ENCODE measurements at places on chromosomes 2 and 18. TPM values are rescaled to one million over a fixed set of nuclear protein-coding genes. Genes with fewer than 3 reads are reported as not detected.

- peaks cover 13% of the 10 kb centered on the region for H3K4me1 ChIP-seq
- peak overlapping the region; percentile 45 for H3K27ac ChIP-seq
- H3K27me3 ChIP-seq, result no peaks in the 10 kb centered on the region
- DNase-seq, result no peak
- no peak overlapping the region for H3K4me3 ChIP-seq
Measured at GRCh38 chr18:44887227-44887631, 206.5 kb downstream of the SETBP1 start.

GRCh38 chr2:218180467-218181114 lies 13.8 kb upstream of the CXCR1 start:
- no peak overlapping the region for H3K4me3 ChIP-seq
- H3K4me1 ChIP-seq, result no peaks in the 10 kb centered on the region
- H3K27me3 ChIP-seq, result peaks cover 2% of the 10 kb centered on the region
- H3K27ac ChIP-seq, result no peak overlapping the region
- peaks cover 5% of the 10 kb centered on the region for H3K36me3 ChIP-seq

GRCh38 chr18:79123948-79124347 lies 54.8 kb downstream of the ATP9B start:
- no peak for DNase-seq
- H3K36me3 ChIP-seq, result peaks cover 4% of the 10 kb centered on the region

DNA sequence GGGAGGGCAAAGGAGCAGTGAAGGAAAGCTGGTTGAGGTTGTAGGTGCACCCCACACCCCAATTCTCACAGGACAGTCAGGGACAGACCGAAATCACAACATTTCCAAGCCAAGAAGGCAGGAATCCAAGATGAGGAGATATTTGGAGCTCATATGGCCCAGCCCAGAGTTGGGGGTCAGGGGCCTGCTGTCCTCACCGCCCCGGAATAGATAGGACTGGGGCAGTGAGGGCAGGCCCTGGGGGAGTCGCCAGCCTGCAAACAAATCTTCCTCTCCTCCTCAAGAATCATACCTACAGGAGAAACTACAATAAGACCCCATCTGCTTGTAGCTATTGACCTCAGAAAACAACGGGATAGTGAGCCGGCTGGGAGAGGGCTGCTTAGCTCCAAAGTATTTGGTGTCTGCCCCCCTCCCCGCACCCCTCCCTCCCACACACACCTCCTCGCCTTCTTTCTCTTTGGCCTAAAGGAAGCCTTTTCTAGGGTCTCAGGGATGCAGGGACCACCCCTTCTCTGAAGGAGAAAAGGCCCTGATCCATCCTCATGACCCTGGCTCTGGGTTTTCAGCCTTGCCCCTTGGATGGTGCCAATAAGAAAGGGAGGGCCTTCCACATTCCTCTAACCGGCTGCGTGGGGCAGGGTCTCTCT lies 3.8 kb downstream of the EN1 start:
- no peak overlapping the region for H3K27ac ChIP-seq
- H3K4me1 ChIP-seq, result peaks cover 4% of the 10 kb centered on the region
- no peak overlapping the region for H3K4me3 ChIP-seq

GRCh38 chr2:122203523-122203922 lies 448.1 kb downstream of the TSN start:
- peaks cover 11% of the 10 kb centered on the region for H3K4me1 ChIP-seq
- no peak for DNase-seq
- no peaks in the 10 kb centered on the region for H3K36me3 ChIP-seq
- no peak overlapping the region for H3K4me3 ChIP-seq
- peaks cover 2% of the 10 kb centered on the region for H3K27me3 ChIP-seq

DNA sequence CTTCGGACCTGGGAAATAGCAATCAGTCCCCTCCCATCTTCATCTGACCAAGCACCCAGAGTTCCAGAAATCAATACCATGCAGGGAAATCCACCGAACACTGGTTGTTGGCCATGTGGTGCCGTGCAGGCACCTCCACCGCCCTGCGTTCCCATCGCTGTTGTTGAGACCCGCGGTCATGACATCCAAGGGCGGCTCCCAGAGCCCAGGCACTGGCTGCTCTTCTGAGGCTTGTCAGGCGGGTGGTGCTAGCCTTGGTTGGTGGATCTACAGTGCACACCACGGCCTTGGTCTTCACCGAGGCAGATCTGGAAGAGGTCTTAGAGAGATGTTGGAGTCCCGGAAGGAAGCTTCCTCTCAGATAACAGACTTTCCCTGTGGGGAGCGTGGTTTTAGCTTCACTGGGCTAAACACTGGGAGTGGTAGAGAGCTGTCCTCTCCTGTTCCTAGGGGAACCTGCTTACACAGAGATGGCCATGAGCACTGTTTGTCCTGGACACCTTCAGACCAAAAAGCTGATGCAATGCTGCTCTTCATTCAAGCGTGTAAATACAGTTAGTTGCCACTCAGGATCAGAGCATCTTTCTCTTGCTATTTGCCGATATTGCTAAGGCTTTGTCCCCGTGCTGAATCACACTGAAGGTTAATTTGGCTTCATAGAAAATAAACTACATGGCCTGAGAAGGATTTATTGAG lies 58.3 kb downstream of the SMIM21 start:
- no peak for DNase-seq
- no peaks in the 10 kb centered on the region for H3K27me3 ChIP-seq
- no peaks in the 10 kb centered on the region for H3K36me3 ChIP-seq
- H3K4me3 ChIP-seq, result no peak overlapping the region
- no peaks in the 10 kb centered on the region for H3K4me1 ChIP-seq
- H3K27ac ChIP-seq, result no peak overlapping the region

GRCh38 chr18:1846640-1847039 lies 724.7 kb downstream of the METTL4 start:
- H3K4me3 ChIP-seq, result no peak overlapping the region
- no peak for DNase-seq
- no peaks in the 10 kb centered on the region for H3K4me1 ChIP-seq

DNA sequence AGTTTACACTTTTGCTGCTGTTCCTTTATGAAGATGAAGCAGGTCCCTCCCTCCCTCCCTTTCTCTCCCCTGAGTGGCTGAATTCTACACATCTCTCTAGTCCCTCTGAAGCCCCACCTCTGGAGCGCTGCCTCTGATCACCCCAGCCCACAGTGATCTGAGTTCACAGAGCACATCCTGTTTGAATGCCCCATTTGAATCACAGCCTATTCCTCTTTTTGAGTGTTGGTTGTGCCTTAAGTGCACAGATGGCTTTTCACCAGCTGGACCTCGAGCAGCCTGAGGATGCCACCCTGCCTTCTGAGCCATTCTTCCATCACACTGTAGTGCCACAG lies 87.1 kb downstream of the ITGB1BP1 start:
- peaks cover 8% of the 10 kb centered on the region for H3K36me3 ChIP-seq
- no peak overlapping the region for H3K4me3 ChIP-seq
- DNase-seq, result no peak
- peaks cover 6% of the 10 kb centered on the region for H3K4me1 ChIP-seq

DNA sequence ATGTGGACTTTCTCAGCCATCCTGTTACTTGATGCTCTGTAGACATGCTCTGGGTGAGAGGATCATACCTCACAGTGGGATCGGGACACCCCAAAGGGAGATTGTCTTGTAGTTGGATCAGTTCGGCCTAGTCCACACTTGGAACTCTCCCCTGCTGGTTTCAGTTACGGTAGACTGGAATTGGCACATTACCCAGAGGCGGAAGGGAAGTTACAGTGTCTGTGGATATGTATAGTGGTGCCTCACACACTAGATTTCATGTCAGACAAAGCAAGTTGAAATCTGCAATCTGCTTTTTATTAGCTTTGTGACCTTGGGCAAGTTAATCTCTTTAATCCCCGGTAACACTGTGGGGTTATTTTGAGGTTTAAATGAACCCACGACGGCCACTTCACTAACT lies 16.2 kb upstream of the CTAGE1 start:
- DNase-seq, result no peak
- H3K27ac ChIP-seq, result no peak overlapping the region
- H3K4me3 ChIP-seq, result no peak overlapping the region
- H3K36me3 ChIP-seq, result no peaks in the 10 kb centered on the region
- peaks cover 4% of the 10 kb centered on the region for H3K27me3 ChIP-seq
- H3K4me1 ChIP-seq, result peaks cover 2% of the 10 kb centered on the region

GRCh38 chr2:162520959-162521358 lies 177.0 kb downstream of the GCA start:
- H3K4me3 ChIP-seq, result no peak overlapping the region
- peaks cover 5% of the 10 kb centered on the region for H3K36me3 ChIP-seq
- DNase-seq, result no peak
- H3K27ac ChIP-seq, result no peak overlapping the region
- peaks cover 2% of the 10 kb centered on the region for H3K4me1 ChIP-seq

DNA sequence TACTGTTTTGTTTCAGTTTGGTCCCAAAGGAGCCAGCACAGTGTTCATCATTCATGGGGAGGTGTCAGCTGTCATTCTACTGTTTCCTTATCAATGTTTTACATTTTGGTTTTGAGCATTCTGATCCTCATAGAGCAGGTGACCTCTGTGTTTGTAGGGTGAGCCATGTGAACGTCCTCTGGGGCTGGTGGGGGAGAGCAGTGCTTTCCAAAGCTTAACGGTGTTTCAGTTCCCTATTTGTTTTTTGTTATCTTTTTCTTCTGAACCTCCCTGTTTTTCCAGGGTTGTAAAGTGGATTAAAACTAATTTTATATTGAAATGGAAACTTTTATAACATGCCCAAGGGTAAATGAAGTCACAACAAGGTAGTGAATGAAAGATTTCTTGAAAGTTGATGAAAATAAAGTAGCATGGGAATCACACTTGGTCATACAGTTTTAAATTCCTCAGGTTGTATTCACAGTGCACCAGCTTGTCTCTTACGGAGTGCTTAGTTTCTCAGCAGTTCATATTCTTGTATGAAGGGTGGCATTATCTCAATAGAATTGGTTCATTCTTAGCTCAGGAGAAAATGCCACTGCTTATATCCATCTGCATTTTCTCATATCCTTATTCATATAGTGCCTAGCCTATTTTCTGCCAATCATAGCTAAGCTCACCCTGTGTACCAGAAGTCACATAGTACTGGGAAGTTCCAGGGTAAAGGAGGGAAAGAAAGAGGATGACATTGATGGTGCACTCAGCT lies 54.5 kb downstream of the MAP4K4 start:
- H3K36me3 ChIP-seq, result no peaks in the 10 kb centered on the region
- H3K27me3 ChIP-seq, result peaks cover 4% of the 10 kb centered on the region
- no peak for DNase-seq

Gene LDLRAD4
- total RNA-seq, result 0.29 TPM

Gene HOXD10
- not detected for total RNA-seq

Gene ROCK1
- total RNA-seq, result 59.9 TPM
